WERI-Rb-1 (cell line): ENCODE measurements at places on chromosomes 1 and 21.

GRCh38 chr21:45522986-45523385 is 19.3 kb downstream of the SLC19A1 start:
- no peak for DNase-seq

- no peak for DNase-seq
These were observed 419.4 kb upstream of the USP24 start for GRCh38 chr1:55634516-55634915.

DNA sequence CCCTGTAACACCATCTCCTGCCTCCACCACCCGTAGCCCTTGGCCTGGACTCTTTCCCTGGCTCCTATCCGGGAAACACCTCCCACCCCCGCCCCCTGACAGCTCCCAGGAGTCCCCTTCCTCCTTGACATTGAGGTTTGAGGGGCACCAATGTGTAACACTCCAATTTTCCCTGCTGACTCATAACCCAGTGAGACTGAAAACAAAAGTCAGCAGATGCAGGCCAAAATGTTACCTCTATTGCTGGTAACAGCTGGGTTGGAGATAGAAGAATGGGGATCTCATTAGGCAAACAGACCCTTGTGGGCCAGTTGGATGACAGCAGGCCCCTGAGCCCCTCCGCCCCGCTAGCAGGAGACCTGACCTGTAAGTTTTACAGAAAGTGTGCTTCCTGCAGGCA is 237.2 kb downstream of the KAZN start:
- DNase-seq: no peak

- no peak for DNase-seq
These were observed 4.0 kb downstream of the PBX1 start for GRCh38 chr1:164562947-164563520.

GRCh38 chr1:26733392-26733791 is 37.6 kb downstream of the ARID1A start:
- no peak for DNase-seq

- DNase-seq: no peak
These were observed 34.6 kb upstream of the TLR5 start for GRCh38 chr1:223177681-223178080.

DNA sequence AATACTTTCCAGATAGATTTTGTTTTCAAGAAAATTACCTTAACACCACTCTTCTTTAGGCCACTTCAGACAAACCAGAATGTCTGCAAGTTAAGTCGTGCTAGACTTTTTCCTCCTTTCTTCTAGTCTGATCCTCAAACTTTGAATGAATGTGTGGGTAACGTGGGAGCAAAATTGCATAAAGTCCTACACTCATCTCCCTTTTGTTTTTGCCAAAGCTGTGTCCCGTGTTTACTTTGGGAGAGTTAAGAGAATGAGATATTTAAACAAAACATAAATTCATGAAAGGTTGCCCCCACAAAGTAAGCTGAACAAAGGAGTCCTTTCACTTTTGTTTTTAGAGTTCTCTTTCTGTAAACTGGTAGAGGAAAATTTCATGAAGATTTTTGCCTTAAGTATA is 16.9 kb upstream of the VAMP3 start:
- DNase-seq: no peak

DNA sequence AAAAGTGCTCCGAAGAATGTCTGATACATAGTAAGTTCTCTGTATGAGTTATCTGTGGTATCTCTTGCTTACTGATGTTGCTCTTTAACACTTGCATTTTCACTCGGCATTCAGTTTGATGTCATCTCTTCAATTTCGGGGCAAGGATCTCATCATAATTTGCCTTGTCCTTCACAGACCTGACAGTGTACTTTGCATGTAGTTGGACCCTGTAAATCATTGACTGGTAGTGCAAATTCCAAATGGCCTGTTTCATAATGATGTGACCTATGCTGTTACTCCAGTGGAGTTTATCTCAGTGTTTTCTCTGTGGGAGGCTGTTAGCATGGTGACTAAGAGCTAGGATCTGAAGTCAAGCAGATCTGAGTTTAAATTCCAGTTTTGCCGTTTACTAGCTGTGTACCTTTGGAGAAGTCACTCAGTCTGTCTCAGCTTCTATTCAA is 34.2 kb upstream of the ABCD3 start:
- DNase-seq: no peak

DNA sequence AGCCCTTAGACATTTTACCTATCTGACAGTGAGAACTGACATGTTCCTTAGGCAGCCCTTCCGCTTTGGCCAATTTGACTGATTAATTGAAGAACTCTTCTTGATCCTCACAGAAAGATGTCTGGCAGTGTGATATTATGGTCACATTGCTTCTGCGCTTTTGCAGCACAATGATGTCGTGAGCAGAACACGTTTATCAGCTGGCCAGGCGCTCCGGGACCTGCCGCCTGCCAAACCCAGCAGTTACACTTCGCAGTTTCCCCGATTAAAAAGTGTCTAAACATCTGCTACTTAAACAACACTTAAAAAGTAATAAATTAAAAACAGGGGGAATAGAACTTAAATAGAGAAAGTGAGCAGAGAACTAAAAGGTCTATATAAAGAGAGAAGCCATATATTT is 103.5 kb upstream of the ETS2 start:
- DNase-seq: no peak

- DNase-seq: no peak
These were observed 83.5 kb downstream of the RABGAP1L start for GRCh38 chr1:174242856-174243255.

DNA sequence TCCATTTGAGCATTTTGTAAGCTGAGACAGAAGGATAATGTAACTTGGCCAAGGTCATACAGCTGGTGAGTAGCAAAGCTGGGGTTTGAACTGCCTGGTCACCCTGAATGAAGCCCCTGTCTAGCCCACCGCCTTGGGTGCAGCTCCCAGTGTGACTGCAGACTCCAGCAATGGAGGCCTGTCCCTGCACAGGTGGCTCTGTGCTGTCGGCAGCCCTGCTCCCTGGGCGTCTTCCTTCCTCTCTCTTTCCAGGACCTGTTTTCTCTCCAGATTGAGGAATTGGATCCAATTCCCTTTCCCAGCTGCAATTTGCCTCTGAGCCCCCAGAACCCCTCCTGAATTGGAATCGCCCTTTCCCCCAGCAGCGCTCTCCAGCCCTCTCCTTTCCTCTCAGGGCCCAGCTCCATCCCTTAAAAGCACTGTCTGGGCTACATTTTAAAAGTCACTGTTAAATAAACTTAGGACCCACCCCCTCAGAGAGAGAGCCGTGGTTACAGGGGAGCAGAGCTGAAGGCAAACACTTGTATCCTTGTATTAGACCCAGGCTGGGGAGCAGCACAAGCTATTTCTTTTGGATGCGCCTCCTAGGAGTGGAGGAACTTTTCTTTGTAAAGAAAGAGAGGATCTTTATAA is 161.4 kb upstream of the LMO4 start:
- DNase-seq: no peak

GRCh38 chr1:31396633-31397351 is 16.2 kb upstream of the SERINC2 start:
- no peak for DNase-seq

- DNase-seq: no peak
These were observed 7.6 kb downstream of the GNB1 start for GRCh38 chr1:1883092-1883873.

GRCh38 chr1:170240409-170240808 is 94.7 kb downstream of the NTMT2 start:
- no peak for DNase-seq

DNA sequence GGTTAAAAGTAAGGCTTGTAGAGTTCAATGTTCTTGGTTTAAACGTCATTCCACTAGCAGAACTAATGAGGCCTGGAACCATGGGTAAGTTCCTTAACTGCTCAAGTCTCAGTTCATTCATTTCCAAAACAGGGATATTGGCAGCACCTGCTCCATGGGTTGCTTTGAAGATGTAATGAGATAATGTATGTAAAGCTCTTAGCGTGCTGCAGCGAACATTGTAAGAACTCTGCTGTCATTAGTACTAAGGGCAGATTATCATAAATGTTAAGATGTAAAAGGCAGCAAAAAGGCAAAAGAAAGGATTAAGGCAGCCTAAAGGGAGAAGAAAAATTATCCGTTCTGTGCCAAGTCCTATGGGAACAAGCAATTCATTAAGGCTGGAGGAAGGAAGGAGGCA is 129.1 kb upstream of the NGF start:
- DNase-seq: no peak
